Omental fat pad (tissue), 4 donors: ENCODE measurements at places on chromosomes 1 and 21. TPM values are rescaled to one million over a fixed set of nuclear protein-coding genes. Genes with fewer than 3 reads are reported as not detected.
A peak's percentile ranks its signal among the peaks of the same experiment; 100 is the strongest.

RIPPLY3 gene
- total RNA-seq: not detected

KRTAP12-2 gene
- total RNA-seq: not detected

OR2M3 gene
- total RNA-seq: not detected

LIN28A gene
- not detected for total RNA-seq

- DNase-seq: no peak
Observed at GRCh38 chr1:112674440-112674985, at the start of gene MOV10. MOV10 (plus strand) TSS chr1:112674659; CDS start chr1:112674913, 254 bp downstream.

DNA sequence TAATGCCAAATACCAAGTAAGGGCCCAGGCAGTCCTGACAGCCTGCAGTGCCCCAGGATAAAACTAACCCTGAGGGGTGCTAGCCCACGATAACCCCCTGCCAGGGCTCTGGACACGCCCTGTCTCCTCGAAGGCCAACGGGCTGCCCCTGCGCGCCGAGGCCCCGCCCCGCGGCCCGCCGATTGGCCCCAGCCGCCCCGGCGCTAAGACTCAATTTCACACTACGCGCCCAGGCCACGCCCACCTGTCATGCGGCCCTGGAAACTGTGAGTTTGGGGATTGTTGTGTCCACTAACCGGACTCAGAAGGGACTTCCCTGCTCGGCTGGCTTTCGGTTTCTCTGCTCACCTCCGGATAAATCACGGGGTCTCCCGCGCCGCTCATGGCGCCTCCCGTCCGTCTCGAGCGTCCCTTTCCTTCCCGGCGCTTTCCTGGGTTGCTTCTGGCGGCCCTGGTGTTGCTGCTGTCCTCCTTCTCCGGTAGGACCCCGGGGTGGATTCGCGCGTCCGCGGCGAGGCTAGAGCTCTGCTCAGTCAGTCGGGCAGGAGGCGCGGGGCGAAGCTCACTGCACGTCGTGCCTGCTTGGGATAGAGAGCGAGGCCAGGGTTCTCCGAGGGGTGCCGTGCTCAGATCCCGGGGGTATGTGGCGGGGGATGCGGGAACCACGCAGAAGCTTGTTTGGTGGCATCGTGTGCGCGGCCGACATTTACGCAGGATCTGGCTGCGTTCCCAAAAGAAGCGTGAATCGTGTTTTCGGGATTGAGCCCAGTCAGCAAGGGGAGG is at the start of gene CR1L:
Gene CR1L, plus strand, starts transcription at position 282 of the 783 bp plus-strand sequence. Its CDS starts 101 bp downstream, at position 383.
- DNase-seq: peak; percentile 79

DNA sequence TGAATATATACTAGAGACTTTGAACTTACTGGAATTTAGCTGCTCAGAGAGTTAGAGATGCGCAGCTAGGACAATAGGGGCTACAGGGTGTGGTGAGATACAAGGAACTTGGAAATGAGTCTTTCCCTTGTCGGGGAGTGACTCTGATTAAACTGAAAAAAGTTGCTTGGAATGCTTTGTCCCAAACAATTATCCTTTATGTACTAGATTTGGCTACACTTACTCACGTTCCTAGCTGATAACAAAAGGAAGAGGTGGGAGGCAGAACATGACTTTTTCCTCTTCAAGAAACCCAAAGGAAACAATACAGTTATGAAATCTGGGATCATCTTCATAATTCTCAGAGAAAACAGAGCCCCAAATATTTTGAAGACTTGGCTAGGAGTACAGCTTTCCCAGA is 6.9 kb upstream of the CGN start:
- no peak for DNase-seq

GRCh38 chr1:3668585-3669300 is 16.4 kb downstream of the TP73 start:
- no peak for DNase-seq

DNA sequence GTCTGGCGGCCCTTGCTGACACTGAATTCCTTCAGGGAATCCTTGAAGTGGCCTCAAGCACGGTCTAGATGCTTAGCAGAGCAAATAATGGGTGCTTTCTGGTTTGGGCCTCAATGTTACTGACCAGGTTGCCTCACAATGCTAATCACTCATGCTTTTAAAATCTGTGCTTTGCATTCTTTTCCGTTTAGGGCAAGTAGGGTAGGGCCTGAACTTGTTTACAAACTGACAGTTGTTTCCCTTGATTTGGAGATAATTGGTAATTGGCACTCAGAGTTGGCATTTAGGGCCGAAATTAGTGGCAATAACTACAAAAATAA is 1.4 kb downstream of the VPS13D start:
- DNase-seq: no peak

- DNase-seq: no peak
Observed at GRCh38 chr1:89089962-89090361, 25.0 kb upstream of the GBP1 start.

DNA sequence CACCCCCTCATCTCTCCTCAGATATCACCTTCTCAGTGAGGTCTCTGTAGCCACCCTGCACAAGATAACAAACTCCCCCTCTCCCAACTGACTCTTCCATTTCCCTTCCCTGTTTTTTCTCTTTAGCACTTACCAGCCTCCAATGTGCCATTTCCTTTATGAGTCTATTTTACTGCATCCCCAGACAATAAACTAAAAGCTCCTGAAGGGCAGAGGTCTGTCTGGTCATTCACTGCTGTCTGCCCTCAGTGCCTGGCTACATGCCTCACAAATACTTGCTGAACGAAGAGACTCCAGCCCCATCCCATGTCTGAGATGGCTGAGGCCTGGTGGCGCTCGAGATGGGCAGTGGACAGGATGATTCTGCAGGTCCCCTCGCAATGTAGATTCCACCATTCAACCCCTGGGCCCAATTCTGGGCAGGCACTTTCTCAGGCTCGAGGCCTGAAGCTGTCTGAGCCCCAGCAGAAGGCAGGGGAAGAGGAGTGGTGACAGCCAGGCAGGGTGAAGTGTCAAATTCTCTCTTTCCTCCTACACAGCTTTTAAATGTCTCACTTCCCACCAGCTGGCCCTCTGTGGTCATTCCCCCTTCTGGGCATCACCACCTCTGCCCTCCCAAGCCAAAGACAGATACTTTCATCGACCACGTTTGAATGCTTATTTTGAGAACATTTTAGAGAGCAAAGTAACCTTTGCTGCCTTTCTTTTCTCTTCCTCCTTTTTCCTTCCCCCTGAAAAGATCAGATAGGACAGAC is 6.6 kb downstream of the LRRN2 start:
- DNase-seq: no peak

GRCh38 chr1:117828201-117828600 is 101.2 kb downstream of the GDAP2 start:
- DNase-seq: no peak

- no peak for DNase-seq
Observed at GRCh38 chr1:91546301-91546581, 45.6 kb downstream of the CDC7 start.
